Activated T-cell treated with anti-CD3 and anti-CD28 coated beads, Interleukin-2, amount 50 U/mL, for 72 hours (primary cell): ENCODE measurements at places on chromosomes 2 and 18. TPM values are rescaled to one million over a fixed set of nuclear protein-coding genes. Genes with fewer than 3 reads are reported as not detected.

LRP1B gene
- not detected for total RNA-seq

GRCh38 chr18:12895014-12895413 lies 11.0 kb upstream of the PTPN2 start:
- DNase-seq: no peak

TRIM43 gene
- total RNA-seq: not detected

DNA sequence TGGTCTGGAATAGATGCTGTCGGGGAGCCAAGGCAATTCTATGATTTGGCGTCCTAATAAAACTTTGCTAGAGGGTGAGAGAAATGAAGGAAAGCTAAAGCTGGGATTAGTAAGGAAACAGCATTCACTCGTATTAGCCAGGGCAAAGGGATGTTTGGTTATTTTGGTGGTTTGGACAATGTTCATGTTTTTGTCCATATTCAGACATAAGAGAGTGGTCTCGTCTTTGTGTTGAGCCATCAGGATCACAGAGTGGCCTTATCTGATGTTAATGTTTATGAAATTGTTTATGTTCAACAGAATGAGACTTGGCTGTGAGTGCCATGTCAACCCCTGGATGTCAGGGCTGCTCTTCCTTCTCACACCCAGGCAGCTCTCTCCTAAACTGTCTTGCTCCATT lies 58.9 kb upstream of the EPC2 start:
- no peak for DNase-seq

DNA sequence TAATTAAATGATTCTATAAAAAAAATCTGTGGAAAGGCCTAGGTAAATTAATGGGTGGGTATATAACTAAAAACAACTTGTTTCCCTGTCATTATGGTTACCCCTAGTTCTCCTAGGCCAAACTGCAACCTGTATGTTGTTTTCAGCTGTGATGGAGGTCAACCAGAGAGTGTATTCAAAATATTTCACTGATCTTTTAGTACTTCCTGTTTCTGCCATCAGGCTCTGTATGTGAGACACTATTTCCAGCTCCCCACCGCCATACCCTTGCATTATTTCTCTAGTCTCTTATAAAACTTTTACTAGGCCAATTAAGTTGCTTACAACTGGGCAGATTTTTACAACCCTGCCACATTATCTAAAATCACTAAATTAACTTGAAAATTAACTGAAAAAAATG lies 21.0 kb upstream of the CDKL4 start:
- DNase-seq: no peak

DNA sequence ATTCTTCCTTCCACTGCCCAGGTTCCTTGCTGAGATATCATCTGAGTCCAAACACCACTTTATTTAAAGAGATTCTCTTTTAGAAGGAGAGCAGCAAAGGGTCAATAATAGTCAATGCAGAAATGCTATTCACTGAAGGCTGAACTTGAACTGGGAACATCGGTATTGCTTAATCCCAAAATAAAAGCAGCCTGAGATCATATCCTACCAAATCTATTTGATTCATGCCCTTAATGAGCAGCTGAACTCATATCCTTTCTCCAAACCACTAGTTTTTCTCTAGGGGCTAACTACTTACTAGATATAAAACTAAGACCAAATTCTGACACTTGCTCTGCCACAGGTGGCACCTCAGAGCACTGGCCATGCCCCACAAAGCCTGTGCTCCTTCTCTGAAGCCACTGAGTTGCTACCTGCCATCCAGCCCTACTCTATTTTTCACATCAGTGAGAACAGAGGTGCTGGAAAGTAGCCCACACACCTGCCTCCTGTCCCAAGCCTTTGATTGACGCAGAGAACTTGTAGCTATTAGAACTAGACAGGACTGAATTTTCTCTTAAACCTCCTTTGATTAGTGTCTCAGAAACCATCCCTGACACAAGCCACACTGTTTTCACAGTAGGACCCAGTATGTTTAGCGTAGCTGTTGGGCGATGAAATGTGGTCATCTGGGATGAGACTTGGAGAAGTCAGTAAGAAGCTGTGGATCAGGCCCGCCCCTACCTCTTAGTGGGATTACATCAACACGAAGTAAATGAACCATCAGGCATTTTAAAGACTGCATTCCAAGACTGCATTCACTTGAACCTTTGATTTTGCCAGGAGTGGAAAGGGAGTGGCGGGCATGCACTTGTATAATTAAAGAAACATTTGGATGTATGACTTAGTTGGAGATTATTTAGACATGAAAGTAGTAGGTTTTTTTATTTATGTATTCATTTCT lies 124.3 kb downstream of the RBMS1 start:
- DNase-seq: no peak

- no peak for DNase-seq
Observed at GRCh38 chr18:38368246-38368645, 802.6 kb upstream of the CELF4 start.

- no peak for DNase-seq
Observed at GRCh38 chr2:232412986-232413385, 6.3 kb downstream of the ALPG start.

IL1R1 gene
- total RNA-seq: 14.3 TPM

FNDC4 gene
- total RNA-seq: 0.24 TPM

DNA sequence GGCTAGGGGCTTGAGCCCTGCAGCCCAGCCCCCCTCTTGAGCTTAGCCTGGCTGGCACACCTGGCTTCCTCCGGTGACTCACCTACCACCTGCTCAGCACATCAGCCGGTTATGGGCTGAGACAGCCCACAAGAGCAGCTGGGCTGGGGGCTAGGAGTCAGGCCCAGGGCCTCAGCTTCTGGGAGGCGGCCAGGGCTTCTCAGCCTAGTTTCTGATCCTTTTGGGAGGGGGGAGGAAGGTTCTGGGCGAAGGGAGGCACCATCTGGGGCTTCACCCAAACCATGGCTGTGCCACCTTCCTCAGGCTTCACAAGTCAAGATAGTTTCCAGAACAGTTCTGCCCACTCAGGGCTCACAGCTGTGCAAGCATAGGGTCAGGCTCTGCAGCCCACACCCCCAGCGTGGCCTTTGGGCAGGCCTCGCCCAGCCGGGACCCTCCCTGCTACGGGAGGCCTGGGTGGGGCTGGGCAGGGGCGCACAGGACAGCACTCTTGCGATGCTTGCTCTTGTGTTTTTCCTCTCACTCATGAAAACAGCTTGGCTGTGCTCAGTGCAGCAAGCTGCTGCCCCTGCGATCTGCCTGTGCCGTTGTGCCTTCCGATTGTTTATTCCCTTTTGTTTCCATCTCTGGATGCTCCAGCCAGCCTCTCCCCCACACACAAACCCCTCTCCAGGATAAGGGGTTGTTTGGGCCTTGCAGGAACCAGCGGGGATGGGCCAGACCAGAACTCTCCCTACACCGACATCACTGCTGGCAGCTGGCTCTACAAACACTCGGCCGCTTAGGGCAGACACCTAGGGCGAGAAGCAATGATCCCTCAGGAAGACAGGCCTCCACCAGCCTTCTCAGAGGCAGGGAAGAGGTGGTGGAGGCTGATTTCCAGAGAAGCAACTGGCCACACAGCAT lies 26.1 kb upstream of the SEMA4C start:
- no peak for DNase-seq

DNA sequence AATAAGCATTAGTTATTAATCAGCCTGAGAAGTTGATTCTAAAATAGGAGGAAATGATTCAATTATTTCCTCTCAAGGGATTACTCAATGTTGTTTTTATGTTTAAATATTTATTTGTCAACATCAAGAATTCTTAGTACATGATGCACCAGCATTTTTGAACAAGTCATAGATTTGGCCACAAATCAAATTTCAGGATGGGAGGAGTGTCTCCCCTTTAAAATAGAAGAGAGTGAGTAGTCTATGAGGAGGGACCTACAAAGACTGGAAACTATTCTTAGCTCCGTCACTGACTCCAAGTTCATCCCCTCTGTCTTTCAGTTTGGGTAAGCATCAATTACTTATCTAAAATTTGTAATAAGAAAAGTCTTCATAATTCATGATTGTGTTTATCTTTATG lies 18.6 kb upstream of the IL18R1 start:
- no peak for DNase-seq
